ENCODE measurements at places on chromosomes 5 and 9. TPM values are rescaled to one million over a fixed set of nuclear protein-coding genes. Genes with fewer than 3 reads are reported as not detected.

GRCh38 chr5:170132269-170132975, 26.7 kb downstream of the FOXI1 start:
- peak; percentile 37 for DNase-seq

DNA sequence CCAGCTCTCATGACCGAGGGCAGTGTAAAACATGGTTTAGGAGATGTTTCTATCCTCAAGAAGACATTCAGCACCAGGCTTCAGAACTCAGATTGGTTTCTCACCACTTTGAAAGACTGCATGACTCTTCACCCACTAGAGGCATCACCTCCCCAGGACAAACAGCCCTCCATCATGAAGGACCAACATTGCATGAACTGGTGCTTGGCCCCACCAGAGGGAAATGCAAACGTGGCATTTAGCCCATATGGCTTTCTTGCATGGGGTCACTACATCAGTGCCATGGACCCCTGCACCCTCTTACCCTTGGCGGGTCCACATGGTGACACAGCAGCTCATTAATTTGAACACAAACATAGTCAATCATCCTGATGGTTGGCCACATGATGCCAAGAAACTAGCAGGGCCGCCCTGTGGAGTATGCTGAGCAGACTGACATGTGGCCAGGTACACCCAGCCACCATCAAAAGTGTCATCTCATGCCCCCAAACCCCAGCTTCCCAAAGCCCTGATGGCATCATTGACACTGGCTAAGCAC, 129.5 kb upstream of the FSTL4 start:
- no peak for DNase-seq

- no peak for DNase-seq
Observed at GRCh38 chr9:31034311-31034710, 1350.1 kb upstream of the ACO1 start.

GRCh38 chr9:10274175-10274574, 338.6 kb downstream of the PTPRD start:
- peak; percentile 7 for DNase-seq

DNA sequence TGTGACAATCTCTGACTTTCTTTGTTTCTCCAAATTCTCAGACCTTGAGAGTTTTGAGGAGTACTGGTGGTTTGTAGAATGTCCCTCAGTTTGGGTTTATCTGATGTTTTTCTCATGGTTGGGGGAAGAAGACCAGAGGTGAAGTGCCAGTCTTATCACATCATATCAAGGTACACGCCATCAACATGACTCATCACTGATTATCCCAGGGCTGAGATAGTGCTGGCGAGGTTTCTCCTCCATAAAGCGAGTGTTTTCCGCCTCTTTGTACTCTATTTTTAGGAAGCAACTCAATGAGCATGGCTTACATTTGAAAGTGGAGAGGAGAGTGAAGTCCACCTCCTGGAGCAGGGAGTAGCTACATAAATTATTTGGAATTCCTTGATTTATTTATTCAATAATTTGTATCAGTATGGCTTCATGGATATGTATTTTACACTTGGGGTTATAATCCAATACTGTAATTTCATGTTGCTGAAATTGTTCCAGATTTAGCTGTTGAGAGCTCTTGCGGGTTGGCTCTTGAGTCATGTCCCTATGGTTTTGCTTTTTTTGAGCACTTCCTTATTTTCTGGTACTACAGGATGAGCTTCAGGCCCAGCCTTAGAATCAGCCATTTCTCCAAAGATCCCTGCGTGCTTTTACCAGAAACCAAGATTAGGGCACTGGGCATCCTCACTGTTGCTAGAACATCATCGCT, 23.9 kb downstream of the DCANP1 start:
- DNase-seq: no peak

DNA sequence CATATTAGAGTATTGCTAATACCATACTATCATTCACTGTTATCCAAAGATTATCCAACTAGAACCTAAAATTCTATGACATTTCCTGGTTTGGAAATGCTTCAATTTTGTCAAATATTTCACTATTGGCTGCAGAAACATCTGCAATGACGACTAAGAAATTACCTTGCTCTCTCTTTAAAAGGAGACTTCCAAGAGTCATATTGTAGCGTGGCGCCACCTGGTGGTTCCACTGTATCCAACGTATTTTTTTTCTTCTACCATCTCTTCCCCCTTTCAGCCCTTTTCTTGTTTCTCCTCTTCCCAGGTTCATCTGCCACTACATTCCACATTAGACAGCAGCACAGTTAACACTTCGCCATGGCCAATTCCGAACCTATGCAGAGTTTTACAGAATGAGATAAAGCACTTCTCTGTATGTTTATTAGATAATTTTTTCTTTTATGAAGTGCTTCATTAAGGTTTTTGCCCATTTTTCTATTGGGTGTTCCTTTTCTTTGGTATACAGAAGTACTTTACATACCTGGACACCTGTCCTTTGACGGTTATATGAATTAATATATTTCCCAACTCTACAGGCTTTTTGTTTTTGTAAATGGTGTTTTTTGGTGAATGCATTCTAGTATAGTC, 153.5 kb downstream of the CDC42SE2 start:
- peak; percentile 90 for DNase-seq

DNA sequence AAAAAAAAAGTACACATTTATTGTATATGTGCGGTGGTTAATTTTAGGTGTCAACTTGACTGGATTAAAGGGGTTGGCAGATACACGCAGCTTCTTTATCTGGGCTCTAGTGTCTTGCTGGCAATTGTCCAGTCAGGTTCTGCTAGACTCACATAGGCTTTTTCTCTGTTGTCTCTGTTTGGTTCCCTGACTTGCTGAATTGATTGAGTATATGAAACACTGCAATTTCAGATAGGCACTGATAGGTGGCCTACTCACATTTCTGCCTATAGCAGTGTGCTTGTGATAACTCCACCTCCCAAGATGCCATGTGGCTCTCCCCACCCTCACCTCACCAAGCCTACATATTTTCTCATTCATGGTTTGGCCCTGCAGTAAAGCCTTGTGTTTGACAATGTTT, 52.5 kb downstream of the AOPEP start:
- DNase-seq: no peak

DNA sequence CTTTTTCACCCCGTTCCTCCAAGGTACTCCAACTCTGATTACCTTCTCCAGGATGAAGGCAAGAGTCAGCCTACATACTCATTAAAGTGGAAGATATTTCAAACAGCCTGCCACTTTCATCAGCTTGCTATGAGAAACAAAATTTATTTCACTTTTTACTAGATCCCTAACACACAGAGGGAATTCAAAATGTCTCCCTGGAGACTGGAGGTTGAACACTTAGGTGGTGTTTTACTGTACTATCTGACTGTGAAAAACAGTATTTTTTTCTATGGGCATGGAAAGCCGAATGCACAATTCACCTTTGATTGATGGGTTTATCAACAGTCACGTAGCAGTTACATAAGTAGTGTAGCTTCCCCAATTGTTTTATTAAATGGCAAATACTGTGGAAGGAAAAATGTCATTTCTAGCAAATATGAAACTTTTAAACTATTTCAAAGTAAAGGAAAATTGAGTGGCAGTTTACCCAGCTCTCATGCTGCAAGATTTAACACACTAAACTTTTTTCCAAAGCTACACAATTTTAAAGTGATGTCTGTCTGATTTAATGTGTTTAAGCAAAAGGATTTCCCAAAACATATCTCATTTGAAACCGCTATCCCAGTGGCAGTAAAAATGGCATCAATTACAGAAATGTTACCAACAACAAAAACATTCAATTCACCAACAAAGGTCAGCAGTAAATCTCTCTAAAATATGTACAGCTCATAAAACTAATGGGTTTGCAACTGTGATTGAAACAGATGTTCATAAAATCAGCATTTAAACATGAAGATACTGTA, 125.0 kb upstream of the TLE4 start:
- DNase-seq: no peak

GRCh38 chr9:16671591-16672137, 198.8 kb downstream of the BNC2 start:
- DNase-seq: no peak

- no peak for DNase-seq
Observed at GRCh38 chr5:115435778-115436712, 108.5 kb downstream of the FEM1C start.

DNA sequence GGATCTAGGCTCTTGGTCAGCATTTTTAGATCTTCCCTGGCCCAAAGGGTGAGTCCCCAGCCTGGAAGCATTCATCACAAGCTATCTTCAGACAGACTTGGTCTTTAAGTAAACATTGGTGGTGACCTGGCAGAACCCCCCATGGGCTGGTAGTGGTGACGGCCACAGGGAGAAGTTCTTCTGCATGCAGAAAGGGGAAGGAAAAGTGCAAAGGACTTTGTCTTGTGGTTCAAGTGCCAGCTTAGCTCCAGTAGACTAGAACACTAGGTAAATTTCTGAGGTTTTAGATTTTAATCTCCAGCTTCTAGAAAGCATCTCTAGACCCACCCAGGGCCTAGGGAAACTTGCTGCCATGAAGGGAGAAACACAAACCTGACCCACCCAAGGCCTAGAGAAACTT, 584.0 kb downstream of the CHSY3 start:
- no peak for DNase-seq

- DNase-seq: no peak
Observed at GRCh38 chr9:114729706-114730105, 47.7 kb upstream of the TEX48 start.

GRCh38 chr9:133238851-133239532, 29.9 kb upstream of the OBP2B start:
- peak; percentile 76 for DNase-seq

DNA sequence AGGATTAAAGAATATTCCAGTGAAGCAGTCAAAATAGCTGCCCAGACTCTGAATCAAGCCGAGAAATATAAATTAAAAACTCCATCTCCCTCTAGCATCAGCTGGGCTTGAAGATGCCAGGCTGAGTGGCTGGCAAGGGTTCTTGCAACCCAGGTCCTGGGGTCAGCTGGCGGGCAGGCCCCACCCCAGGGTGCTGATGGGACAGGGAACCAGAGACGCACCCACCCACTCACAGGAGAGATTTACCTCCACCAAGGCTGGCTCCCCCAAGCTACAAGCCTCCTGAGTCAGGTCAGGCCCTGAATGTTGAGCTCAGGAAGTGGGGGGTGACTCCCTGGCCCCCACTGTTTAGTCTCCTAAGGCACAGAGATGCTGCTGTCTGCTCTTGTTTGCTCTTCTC, 83.9 kb upstream of the HSPA9 start:
- no peak for DNase-seq

The GIN1 gene
- total RNA-seq: 3.0 TPM

The ATG12 gene
- total RNA-seq: 18.8 TPM
